ENCODE measurements at places on chromosomes 5 and 9.

DNA sequence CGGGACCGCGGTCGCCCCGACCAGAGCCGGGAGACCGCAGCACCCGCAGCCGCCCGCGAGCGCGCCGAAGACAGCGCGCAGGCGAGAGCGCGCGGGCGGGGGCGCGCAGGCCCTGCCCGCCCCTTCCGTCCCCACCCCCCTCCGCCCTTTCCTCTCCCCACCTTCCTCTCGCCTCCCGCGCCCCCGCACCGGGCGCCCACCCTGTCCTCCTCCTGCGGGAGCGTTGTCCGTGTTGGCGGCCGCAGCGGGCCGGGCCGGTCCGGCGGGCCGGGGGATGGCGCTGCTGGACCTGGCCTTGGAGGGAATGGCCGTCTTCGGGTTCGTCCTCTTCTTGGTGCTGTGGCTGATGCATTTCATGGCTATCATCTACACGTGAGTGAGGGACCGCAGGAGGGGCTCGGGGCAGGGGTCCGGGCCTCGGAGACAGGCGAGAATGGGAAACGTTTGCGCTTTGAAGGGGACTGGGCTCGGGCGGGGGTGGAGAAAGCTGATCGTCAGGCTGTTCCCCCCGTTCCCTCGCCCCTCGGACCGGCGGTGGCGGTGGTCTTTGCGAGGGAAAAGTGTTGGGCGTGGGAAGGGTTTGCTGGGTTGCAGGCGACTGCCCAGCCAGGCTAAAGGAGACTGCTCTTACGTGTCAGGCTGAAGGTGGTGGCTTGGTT is 457 bp downstream of the UGCG start:
- peak; percentile 17 for DNase-seq

DNA sequence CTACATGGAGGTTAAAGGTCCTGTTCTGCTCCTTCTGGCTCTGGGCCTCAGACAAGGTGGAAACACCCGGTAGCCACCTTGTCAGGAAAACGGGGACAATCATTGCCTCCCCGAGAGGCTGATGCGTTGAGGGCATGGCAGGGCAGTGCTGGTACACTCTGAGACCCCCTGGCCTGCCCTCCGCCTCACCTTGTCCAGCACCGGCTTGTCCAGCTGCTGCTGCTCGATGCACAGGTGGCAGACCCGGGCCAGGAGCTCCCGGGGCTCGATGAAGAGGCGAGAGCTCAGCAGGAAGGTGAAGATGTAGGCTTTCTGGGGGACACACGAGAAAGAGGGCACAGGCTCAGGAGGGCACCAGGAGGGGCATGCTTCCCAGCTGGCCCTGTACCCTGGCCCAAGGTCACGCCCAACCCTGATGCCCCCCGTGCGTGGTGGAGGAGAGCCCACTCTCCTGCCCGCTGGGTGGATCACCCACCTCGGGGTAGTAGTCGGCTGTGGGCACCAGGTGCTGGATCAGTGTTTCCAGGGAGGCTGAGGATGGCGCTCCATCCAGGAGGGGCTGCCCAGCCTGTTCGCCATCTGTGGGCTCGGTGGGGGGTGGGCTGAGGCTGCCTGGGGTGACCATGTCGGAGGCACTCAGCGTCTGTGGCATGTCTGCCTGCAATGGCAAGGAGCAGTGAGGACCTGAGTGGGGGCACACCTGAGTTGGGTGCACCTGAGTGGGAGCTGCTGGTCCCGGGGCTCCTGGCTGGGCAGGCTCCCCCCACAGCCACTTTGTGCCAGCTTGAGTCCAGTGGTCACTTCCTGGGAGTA is 66.0 kb upstream of the RNF130 start:
- no peak for DNase-seq

DNA sequence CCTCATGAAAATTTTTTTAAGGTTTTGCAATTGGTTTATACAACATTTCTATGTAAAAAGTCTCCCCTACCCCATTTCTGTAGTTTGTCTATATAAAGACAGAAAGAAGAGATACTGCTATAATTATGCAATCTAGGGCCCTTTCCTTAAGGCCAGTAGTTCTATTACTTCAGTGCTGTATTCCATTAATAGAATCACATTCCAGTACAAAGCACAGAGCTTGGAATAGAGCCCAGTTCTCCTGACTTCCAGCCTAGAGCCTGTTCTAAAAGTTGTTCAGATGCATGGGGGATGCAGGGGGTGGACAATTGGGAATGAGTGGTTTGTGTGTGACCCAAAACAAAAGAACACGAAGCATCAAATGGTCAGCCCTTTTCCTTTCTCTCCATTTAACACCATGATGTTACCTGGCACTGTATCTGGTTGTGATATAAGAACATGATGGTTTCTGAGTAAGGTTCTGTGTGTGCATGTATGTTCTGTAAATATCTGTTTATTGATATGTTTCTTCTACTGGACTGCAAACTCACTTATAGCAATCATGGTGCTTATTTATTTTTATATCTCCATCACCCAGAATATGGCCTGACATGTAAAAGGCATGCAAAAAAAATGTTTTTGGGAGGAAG is 8.2 kb upstream of the GRAMD2B start:
- DNase-seq: no peak

GRCh38 chr5:54590824-54591223 is 73.3 kb downstream of the SNX18 start:
- no peak for DNase-seq

- no peak for DNase-seq
These were observed 88.1 kb upstream of the ADAMTSL1 start for GRCh38 chr9:18385696-18386490.

DNA sequence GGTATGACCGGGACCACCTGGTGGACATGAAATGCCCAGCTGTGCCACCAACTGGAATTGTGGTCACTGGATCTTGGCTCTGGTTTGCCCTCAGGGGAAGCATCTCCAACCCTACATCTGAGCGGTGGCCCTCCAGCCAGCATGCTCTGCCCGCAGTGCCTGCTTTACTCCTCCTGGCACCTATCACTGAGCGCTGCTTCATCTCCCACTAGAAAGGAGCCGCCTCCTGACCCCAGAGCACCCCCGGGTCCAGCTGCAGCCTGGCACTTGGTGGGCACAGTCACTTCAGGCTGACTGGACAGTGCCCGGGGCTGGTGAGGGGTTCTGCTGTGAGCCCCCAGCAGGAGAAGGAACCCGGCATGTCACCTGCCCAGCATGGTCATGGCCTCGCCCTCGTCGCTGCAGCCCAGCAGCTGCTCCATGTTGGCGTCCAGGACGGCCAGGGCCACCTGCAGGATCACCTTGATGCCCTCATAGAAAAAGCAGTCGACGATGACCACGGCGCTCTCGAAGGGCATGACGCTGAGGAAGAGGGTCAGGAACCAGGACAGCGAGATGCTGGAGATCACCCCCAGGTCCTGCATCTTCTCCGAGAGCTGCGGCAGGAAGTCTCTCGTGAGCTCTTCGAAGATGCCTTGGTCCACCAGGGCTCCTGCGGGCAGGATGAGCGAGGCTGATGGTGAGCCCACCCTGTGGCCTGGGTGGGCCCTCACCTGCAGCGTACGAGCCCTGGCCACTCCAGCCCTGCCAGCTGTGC is 16.1 kb upstream of the MRNIP start:
- no peak for DNase-seq

DNA sequence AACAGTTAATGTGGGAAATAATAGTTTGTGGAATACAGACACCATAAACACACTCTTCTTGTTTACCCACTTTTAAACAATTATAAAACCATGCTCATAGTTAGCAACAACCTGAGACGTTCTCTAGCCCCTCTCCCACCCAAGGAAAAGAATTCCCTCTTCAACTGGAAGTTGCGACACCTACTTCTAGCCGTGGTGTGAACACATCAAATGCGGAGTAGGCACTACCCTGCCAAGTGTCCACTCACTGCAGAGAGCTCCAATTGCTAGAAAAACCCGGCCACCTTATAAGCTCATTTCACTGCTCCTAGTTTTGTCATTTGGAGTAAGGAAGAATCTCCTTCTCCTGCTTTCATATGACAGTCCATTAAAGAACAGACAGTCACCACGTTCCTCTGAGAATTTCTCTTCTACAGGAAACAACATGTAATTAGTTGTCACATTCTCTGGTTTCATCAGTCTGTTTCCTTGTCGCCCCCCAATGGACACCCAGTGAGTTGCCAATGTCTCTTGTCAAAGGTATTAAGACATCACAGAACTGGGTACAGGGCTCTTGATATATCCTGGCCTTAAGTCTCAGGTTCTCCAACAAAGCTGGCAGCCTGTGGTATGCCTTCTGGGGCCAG is 47.3 kb downstream of the PRLR start:
- DNase-seq: no peak

GRCh38 chr5:79872291-79872690 is 118.8 kb downstream of the MTX3 start:
- no peak for DNase-seq

DNA sequence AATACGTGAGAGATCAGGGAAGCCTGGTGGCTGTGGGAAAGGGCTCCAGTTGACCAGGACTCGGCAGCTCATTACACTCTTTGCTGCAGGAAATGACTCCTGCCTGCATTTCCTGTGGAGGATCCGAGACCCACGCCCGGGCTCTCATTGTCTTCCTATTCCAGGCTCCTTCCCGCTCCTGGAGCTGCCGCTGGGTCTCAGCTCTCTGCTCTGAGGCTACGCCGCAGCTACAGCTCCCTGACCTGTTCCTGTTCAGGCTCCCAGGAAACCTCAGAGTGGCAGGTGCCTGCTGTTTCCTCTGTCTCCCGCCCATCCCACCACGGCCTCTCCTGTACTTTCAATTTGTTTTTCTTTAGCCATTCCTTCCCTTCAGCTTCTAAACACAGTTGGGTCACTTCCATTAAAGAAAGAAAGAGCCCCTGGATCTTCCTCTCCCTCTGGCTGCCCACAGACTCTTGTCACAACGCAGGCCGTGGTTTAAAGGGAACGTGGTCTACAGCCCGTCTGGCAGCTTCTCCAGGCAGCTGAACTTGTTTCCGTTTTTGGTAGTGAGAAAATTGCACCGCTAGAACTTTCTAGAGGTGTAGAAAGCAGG is 71.5 kb downstream of the IL6ST start:
- no peak for DNase-seq

- DNase-seq: no peak
These were observed 37.5 kb downstream of the ZCCHC7 start for GRCh38 chr9:37157726-37158377.

Data from stimulated activated CD8-positive, alpha-beta memory T cell treated with anti-CD3 and anti-CD28 coated beads, Interleukin-15, amount 100 ng/mL, for 4 hours (primary cell).